ENCODE measurements at places on chromosomes 5 and 9. TPM values are rescaled to one million over a fixed set of nuclear protein-coding genes. Genes with fewer than 3 reads are reported as not detected.

The INSL4 gene
- total RNA-seq = 17.0 TPM

The BNC2 gene
- total RNA-seq = 4.1 TPM

The SVEP1 gene
- 1.8 TPM for total RNA-seq

The ANKDD1B gene
- total RNA-seq = 0.09 TPM

The ADAMTSL1 gene
- not detected for total RNA-seq

All from A549 treated with CORT108297 at 1 μM for 4 hours (cell line).